ENCODE measurements at places on chromosomes 1 and 21.

DNA sequence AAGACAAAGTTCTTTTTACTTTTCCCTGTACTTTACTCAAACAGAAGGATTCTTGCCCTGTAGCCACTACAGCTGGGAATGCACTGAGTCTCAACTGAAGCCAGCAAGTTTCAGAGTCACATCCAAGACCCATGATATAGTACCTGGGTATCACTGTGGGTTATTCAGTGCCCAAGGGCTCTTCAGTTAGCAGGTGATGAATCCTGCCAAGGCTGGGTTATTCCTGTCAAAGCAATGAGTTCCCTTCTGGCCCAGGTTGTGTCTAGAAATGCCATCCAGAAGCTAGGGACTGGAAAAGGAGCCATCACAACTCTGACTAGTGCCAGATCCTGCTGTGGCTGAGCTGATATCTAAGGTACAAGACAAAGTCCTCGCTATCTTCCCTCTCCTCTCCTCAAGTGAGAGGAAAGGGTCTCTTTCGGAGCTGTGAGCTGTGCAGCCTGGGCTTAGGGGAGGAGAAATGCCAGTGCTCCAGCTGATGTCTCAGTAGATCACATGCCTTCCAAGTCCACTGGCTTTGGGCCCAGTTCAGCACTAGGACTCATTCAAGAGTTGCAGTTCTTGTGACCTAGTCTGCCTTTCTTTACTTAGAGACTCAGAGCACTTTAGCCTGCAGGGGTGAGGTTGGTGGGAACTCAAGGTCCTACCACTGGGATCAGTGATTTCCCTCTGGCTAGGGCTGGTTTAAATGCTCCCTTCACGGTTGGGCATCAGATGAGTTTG is 369.4 kb downstream of the TBX15 start:
- DNase-seq, result no peak

- DNase-seq, result no peak
Observed at GRCh38 chr1:109513110-109513710, 3.7 kb upstream of the AMIGO1 start.

- DNase-seq, result no peak
Observed at GRCh38 chr1:60898413-60898812, 183.9 kb upstream of the NFIA start.

DNA sequence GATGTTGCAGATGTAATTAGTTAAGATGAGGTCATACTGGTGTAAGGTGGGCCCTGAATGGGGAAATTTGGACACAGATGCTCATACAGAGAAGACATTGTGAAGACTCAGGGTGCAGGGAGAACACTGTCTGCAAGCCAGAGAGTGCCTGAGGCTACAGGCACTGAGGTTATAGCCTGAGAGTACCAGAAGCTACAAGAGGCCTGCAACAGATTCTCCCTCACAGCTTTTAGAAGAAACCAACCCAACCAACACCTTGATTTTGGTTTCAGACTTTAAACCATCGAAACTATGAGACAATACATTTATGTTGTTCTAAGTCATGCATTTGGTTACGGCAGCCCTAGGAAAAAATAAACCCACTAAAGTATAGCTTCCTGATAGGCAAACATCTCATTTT is 321.7 kb upstream of the USP25 start:
- DNase-seq, result no peak

DNA sequence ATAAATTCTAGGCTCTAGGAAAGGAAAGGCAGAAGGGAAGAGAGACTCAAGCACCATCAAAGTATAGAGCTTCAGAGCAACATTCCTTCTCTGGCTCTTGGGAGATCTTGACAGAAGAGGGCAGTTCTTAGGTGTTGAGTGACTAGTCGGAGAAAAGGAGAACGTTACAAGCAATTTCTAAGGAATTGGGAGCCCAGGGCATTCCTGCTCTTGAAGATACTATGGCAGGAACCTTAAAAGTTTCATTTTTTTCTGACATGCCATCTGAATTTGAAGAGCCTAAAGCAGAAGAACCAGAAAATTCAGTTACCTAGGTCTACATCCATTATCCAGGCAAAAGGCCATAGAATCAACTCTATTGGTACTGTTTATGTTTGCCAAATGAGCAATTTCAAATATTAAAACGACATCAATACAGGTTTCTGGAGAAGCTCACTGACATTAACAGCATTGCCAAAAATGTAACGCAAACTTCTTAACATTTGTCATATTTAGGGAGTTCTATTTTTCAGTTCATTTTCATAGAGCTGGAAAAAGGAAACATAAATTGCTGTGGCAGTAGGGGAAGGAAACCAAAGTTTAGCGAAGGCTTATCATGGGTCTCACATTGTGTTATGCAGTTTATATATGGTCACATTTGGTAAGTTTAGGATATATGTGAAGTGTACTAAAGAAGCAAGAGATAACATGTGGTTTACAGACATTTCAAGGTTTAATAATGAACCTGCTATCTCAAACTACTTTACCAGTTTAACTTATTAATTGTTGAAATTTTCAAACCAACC is 210.1 kb upstream of the NRIP1 start:
- DNase-seq, result no peak

- no peak for DNase-seq
Observed at GRCh38 chr21:35885942-35886541, 174.3 kb downstream of the SETD4 start.

All from left forelimb (tissue), 1 donor.